ENCODE measurements at places on chromosomes 12 and 14.

- DNase-seq, result no peak
Measured at GRCh38 chr14:96233661-96234060, 22.3 kb upstream of the BDKRB1 start.

- DNase-seq, result no peak
Measured at GRCh38 chr14:55414551-55414950, 2.9 kb upstream of the ATG14 start.

DNA sequence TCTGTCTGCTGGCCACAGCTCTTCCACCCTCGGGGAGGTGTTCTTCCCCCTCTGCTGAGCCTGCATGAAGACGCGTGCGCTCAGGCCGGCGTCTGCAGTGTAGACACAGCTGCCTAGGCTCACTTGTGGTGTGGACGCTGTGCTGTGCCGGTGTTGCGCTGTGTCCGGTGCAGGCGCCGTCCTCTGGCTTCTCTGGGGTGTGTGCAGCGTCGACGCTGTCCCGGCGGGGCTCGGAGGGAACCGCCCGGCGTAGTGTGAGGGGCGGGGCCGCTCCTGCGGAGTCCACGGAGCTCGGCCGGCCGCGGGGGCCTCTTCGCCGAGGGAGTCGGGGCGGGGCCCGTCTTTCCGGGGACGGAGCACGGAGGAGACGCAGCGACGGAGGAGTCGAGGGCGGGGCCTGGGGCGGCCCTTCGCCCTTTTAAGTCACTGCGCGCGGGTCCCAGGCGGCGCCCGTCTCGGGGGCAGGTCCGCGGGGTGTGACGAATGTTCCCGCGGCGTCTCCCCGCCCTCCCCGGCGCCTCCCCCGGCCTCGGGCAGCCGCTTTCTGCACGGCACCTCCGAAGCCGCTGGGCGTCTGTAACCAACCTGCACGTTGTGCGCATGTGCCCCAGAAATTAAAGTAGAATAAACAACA, 45.2 kb downstream of the NOC4L start:
- DNase-seq, result peak; percentile 92

- DNase-seq, result no peak
Measured at GRCh38 chr14:49212721-49213120, 373.5 kb downstream of the RPS29 start.

GRCh38 chr14:105616802-105617192, 90.4 kb downstream of the TMEM121 start:
- DNase-seq, result no peak

- no peak for DNase-seq
Measured at GRCh38 chr12:15227004-15227679, 5.9 kb upstream of the RERG start.

DNA sequence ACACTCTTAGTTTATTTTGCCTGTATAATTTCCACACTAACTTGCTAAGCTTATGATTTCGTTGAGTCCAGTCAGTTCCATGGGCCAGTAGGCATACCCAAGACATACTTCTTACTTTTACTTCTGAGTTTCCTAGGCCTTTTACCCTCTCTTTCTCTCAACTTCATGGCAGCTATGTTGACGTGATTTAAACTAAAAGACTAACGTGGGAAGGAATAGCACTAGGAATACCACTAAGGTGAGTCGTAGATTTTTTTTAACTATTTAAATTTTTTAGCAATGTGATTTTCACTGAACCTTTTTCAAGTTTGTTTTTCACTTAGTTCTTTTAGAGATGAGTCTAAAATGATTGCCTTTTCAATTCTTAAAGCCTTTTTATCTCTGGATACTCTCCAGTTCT, 793.5 kb upstream of the NOVA1 start:
- DNase-seq, result no peak

GRCh38 chr14:93156693-93157369, 27.9 kb downstream of the MOAP1 start:
- no peak for DNase-seq

DNA sequence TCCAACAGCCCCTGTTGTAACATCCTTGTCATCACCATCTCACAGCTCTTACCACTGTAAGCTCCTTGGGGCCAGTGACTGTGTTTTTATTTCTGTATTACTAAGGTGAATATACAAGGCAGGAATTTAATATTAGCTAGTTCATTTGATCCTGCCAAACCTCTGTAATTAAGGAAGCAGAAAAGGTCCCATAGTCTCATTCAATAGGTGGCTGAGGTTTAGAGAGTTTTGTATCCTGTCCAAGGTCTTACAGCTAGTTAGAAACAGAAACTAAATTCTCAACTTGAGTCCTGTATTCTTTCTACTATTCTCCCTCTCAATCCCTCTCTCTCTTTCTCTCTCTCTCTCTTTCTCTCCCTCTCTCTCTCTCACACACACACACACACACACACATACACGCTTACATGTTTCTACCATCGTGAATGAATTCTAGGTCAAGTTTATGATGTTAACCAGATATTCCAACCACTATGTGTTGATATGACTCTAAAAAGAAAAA, 543 bp upstream of the GLIPR1 start:
- DNase-seq, result no peak

- DNase-seq, result no peak
Measured at GRCh38 chr12:119072440-119072839, 91.1 kb downstream of the SRRM4 start.

DNA sequence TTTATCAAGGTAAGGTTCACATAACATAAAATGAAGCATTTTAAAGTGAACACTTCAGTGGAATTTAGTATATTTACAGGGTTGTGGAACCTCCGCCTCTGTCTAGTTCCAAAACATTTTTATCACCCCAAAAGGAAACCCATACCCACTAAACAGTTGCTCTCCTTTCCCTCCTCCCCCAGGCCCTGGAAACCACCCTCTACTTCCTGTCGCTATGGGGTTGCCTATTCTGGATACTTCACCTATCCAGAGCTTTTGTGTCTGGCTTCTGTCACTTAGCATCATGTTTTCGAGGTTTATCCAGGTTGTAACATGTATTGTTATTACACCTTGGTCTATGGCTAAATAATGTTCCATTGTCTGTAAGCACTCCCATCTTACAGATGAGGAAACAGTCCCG, 27.7 kb upstream of the ZFP36L1 start:
- DNase-seq, result no peak

DNA sequence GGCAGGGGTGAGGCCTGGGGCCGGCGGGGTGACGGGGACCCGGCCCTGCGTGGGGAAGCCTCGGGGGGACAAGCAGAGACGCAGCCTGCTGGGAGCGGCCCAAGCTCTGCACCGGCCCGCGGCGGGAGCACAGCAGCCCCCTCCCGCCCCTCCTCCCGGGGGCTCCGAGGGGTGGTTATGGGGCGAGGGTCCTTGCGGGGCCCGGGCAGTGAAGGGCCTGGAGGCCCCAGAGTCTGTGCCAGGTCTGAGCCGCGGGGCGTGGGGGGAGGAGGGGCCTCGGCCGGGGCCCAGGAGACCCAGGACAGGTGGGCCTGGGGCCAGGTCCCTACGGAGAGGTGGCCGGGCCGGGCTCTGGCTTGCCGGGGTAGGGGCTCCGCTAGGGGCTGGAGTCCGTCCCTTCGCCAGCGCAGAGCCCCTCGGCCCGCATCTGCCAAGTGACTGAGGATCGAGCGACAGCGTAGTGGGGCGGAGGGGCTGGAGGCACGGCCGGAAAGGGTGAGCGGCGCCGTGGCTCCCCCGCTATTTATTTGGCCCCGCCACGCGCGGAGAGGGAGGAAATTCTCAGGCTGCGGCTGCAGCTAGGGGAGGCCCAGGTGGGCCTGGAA, 495 bp downstream of the TMEM121 start:
- no peak for DNase-seq

DNA sequence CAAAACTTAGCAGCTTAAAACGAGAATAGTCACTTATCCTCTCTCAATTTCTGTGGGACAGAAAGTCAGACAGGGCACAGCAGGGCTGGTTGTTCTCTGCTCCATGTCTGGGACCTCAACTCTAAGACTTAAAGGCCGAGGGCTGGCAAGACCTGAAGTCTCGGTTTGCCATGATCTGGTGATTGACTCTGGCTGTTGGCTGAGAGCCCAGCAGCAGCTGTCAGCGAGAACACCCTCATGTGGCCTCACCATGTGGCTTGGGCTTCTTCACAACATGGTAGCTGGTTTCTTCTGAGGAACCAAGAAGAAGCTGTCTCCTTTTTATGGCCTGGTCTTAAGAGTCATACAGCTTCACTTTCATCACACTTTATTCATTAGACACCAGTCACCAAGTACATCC, 1.7 kb upstream of the VASH1 start:
- no peak for DNase-seq

DNA sequence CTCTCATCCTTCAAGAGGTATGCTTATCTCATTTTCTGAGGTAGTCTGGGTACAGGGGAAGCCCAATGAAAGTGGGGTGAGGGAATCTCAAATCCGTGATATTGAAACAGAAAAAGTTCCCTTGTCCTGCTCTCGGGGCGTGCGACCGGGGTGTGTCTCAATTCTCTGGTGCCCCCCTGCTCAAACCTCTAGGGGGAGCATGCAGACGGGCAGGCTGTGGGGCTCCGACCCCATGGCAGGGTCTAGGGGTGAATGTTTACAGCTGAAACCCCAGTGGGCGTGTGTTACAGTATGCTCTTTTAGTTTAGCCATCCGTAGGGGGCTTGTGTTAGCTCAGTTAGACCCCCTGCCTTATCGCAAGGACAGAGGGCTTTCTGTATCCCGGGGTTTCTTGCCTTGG, 68.7 kb downstream of the PTPRQ start:
- DNase-seq, result no peak

- no peak for DNase-seq
Measured at GRCh38 chr12:89172224-89172623, 180.1 kb downstream of the DUSP6 start.

GRCh38 chr14:61280092-61280525, 1.0 kb downstream of the TMEM30B start:
- DNase-seq, result no peak

DNA sequence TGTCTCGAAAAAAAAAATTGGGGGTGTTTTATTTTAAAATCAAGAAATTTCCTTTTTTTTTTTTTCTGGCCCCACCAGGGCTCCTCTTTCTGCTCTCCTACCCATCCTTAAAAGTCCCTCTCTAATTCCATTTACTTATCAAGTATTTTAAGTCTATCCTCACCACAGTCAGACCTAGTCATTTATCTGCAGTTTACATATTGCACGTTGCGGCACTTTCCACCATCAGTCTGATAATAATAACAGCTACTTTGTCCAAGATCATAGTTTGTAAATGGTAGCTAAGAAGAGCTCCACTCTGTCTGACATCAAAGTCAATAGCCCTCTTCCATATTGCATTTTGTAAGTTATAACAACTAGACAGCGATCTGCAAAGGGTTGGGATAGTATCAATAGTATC, 23.6 kb upstream of the CAND1 start:
- DNase-seq, result no peak

GRCh38 chr14:38485026-38485425, 229.1 kb upstream of the CLEC14A start:
- no peak for DNase-seq

DNA sequence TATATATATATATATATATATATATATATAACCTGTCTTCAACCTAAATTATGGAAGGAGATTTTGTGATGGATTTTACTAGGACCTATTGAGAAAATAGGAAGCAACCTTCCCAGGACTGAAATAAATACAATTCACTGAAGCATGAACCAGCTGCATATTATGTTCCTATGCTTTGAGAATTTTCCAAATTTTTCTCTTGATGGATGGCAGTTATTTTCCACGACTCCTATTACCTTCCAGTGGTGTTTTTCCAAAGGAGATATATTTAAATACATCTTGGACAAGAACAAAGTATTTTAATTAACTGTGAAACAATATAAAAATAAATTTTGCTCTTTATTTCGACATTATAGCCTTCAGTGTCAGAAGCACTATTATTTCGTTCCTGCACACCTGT, 87.9 kb downstream of the TMTC1 start:
- DNase-seq, result no peak

DNA sequence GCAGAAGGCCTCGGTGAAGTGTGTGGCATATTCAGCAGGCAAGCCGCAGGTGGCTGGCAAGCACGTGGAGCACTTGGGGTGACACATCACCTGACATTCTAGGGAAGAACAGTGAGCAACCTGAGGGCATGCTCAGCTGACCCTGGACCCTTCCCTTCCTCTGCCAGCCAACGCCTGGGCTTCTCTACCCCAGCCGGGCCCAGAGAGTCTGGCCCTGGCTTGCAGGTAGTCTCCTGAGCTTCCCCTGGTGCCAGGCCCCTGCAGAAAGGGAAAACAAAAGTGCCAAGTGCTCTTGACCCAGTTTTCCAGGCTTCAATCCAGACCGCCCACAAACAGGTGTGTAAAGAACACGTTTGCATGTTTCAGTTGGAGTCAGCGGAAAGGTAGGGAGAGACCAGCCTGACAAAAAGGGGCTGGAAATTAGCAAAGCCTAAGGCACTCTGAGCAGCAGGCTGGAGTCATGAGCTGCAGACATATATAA, 45.7 kb downstream of the PRKAB1 start:
- DNase-seq, result no peak

GRCh38 chr12:2834581-2835491, at the start of gene NRIP2:
Gene NRIP2 (minus strand): TSS chr12:2835035. CDS start chr12:2834983, 52 bp downstream.
- DNase-seq, result no peak

- no peak for DNase-seq
Measured at GRCh38 chr12:3704512-3705353, 48.2 kb downstream of the CRACR2A start.

DNA sequence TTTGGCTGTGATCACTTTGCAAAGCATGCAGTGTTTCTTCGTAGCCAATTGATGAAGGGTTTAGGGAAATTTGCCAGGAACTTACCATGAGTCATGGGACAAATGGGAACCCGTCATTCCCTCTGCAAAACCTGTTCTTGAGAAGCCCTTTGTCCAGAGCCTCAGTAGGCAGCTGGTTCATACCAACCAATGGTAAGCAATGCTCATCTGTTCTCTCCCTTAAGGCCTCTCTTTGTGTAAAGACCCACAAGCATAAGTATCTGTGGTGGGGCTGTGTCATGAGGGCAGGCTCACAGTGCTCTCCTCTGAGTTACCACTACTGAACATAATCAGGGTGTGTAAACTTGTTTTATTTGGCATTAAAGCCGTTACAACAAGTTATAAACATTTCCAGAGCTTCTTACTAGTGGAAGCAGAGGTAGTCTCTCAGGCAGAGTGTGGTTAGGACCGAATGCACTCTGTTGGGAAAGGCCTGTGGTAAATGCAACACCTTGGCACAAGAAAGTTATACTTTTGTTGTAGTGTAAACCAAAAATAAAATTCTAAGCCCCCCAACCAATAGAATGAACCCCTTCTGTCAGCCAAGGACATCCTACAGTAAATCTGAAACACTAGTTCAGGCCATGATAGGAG, 119.8 kb downstream of the SINHCAF start:
- no peak for DNase-seq

GRCh38 chr12:76101739-76102385, 17.4 kb upstream of the NAP1L1 start:
- DNase-seq, result no peak

GRCh38 chr12:96157427-96157826, 36.7 kb upstream of the ELK3 start:
- no peak for DNase-seq
